Hypothalamus (tissue), 51 donors: ENCODE measurements at places on chromosomes 3 and 15.

- no peak for DNase-seq
These were observed 3.3 kb upstream of the PRR20G start for GRCh38 chr3:127291114-127291513.

GRCh38 chr3:124558991-124559845 lies 171.0 kb upstream of the UMPS start:
- DNase-seq: peak; percentile 65

GRCh38 chr15:57631386-57632110 lies 39.8 kb downstream of the MYZAP start:
- no peak for DNase-seq

DNA sequence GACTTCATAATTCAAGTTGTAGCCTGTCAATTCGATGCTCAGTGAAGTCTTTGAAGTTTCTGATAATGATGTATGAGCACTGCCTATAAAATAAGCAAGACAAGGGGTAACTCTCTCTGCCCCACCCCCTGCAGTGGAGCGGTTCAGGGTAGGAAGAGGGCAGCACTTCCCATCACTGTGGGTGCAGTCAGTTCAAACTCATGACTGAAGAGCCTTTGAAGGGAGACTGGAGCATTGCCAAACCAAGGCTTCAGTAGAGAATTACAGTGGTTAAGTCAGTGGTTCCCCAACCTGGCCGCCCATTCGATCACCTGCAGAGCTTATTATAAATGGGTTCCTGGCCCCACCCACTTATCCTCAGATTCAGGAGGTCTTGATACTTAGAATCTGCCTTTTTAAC lies 190.6 kb downstream of the SHQ1 start:
- no peak for DNase-seq

DNA sequence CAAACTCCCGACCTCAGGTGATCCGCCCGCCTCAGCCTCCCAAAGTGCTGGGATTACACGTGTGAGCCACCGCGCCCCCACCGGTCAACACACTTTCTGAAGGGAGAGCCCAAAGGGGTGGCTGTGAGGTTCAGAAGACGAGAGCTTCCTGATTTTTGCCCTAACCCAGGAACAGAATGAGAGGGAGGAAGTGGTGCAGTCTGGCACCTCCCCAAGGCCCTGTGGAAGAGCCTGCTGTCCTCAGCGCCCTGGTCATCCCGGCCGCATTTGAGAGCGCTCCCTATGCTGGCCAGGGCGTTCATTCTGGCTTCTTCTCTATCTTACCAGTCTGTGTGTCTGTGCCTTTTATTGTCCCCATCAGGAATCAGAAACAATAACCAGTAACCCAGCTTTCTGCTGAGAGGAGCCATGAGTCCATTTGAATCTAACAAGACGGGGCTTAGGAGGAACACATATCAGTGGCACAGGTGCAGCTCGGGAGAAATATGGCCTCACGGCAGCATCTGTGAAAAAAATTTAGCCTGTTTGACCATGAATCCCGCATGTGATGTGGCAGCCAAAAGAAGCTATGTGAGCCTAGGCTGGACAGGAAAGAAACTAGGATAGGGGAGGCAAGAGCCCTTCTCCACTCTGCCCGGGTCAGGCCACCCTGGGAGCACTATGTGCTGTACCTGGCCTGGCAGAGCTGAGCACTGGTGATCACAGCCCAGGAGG lies 12.9 kb downstream of the BDH1 start:
- peak; percentile 11 for DNase-seq

GRCh38 chr3:36124118-36124796 lies 256.0 kb upstream of the STAC start:
- no peak for DNase-seq

GRCh38 chr3:180680097-180680430 lies 775 bp upstream of the CCDC39 start:
- DNase-seq: no peak
